ENCODE measurements at places on chromosomes 12 and 14. TPM values are rescaled to one million over a fixed set of nuclear protein-coding genes. Genes with fewer than 3 reads are reported as not detected.

- DNase-seq: peak; percentile 36
Observed at GRCh38 chr12:92879698-92880322, 49.3 kb downstream of the EEA1 start.

DNA sequence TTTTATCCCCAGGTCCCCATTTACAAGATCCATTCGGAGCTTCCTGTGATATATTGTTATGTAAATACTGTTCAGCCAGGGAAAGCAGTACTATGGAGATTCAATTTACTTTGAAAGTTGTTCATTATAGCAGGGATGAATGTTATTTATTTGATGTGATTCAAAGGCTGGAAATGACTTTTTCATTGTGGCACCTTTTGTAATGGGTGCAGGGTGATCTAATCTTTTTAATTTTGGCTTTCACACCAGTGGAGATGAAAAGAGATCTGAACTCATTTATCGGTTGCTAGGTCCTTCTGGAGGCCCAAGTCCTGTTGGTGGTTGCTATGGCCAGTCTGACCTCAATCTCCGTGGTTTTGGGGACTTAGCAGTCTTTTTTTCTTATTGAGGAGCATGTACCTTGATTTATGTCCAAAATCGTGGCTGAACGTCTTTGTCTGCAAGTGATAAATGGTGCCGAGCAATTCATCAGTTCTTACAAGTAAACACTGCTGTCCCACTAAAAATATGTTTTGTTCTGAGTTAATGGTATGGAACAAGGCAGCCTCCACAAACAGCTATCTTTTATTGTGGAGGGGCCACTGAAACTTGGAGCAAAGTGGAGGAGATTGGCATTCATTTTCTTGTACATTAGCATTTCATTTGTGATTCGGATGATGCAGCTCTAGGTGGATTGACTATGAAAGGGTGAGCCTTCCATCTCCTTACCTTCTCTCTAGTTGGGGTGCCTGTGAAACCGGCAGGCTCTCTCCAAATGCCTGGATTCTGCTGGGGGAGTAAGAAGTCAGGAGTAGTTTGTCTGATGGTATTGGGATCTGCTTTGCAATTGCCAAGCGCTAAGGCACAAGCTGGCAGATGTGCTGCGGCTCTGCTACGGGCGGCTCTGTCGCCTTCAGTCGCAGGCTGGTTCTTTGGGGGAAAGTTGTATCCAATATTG lies 2.0 kb downstream of the RMST start:
- DNase-seq: no peak

GRCh38 chr12:91333966-91334365 lies 151.3 kb upstream of the DCN start:
- no peak for DNase-seq

PRH2 gene
- not detected for total RNA-seq

DNA sequence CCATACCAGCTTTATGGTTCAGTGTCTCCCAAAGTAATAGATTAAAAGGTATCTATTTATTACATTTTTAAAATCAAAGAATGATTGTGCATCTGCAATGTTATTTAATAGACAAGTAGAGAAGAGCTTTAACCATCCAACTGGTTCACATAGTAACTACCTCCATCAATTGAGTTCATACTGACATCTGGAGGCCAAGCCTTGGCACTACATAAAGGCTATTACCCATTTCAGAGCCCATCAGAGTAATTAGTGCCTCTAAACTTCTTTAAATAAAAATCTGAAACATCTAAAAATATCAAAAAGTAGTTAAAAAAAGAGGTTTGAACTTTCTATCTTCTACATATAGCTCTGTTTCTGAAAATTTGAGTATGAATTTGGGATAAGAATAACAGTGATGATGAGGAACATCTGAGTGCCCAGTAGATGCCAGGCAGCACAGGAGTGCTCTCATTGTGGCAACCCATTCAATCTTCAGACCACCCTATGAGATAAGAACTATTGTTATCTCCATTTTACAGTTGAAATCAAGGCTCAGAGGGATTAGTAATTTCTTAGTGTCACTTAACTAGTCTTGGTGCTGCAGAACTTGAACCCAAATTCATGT lies 132.9 kb upstream of the DAAM1 start:
- peak; percentile 73 for DNase-seq

TAS2R31 gene
- total RNA-seq: 1.3 TPM

ARHGEF25 gene
- total RNA-seq: 22.3 TPM

DNA sequence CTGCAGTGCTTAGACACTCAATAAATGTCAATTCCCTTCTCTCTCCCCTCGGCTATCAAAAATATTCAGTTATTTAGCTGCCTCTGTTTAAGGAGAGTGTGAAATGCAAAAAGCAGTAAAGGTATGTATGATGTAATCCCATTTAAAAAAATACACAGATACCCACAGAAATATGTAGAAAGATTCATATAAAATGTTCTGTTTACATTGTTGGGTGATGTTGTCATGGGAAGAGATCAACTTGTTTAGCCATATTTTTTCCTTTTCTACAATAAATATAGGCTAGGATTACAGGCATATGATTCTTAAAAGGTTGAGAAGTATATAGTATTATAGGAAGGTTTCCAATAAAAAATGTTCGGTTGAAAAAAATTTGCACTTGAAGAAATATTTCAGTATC lies 7.8 kb downstream of the PPP2R3C start:
- DNase-seq: no peak

DNA sequence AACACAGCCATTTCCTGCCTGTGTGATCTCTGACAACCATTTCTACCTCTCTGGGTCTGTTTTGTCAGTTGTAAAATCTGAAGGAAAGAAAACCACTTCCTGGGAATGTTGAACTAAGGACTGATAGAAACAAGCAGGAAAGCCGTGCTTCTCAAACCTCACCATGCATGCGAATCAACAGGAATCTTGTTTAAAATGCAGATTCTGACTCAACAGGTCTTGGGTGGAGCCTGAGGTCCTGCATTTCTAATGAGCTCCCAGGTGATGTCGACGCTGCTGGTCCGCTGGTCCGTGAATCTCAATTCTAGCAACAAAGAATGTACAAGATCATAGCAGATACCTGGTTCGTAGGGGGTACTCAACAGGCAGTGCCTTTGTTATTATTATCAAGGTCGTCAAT lies 38.0 kb upstream of the GPATCH2L start:
- DNase-seq: no peak

ETFBKMT gene
- 1.9 TPM for total RNA-seq

SLC17A8 gene
- total RNA-seq: not detected

DNA sequence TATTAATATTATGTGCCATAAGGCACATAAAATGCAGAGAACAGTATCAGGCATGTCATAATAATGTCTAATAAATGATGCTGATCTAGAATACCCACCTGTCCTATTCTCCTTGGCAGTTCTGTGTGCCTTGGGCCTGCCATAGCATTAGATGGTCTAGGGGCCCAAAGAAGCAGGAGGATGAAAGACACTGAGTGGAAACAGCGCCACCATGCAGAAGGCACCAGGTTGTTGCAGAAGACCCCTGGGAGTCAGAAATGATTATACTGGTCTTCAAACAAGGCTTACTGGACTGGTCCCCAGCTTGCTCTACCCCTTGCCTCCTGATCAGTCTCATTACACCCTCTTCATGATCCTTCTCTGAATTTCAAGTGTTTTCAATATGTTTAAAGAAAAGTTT lies 353.3 kb downstream of the GRIN2B start:
- DNase-seq: no peak

DNA sequence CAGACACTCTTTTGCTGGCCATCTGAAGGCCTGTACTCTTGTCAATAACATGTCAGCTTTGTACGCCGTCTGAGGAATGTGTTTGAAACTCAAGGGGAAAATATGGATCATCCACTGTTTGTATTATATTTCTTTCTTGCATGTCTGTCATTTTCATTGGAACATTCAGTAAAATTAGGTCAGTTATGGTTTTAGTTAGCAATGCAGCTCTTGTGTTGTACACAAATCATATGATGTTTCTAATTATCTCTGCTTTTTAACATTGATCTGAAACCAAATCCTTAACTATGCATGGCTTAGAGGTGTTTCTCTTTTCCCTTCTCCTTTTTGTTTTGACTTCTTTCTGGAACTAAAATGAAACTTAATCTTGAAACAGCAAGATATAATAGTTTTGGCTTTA lies 333.6 kb upstream of the PRICKLE1 start:
- no peak for DNase-seq

- no peak for DNase-seq
Observed at GRCh38 chr12:64691227-64691794, 67.9 kb downstream of the GNS start.

GRCh38 chr12:116066381-116067230 lies 210.9 kb downstream of the MED13L start:
- DNase-seq: peak; percentile 61

TMEM63C gene
- 0.74 TPM for total RNA-seq

KRT2 gene
- not detected for total RNA-seq

GRCh38 chr14:54440037-54440436 lies 1.1 kb downstream of the CNIH1 start:
- DNase-seq: no peak

ADSS1 gene
- total RNA-seq: 63.8 TPM

DNA sequence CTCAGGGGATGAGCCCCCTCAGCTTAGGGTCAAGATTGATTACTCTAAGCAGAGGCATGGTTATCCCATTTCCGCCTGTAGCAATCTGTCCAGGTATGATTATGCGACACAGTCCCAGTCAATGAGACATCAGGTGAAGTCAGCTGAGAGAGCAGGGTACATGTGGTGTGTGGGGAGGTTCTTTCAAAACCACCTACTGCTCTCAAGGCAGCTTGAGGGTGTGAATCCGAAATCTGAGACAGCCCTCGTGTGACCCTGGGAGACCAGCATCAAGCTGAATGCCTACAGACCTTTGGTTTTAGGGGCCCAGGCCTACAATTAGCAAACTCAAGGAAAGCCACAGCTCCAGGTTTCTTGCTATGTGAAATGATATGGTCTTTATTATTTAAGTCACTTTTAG lies 275.7 kb downstream of the ITPR2 start:
- DNase-seq: no peak

NEK9 gene
- 124 TPM for total RNA-seq

SLC25A21 gene
- total RNA-seq: 0.63 TPM

DNA sequence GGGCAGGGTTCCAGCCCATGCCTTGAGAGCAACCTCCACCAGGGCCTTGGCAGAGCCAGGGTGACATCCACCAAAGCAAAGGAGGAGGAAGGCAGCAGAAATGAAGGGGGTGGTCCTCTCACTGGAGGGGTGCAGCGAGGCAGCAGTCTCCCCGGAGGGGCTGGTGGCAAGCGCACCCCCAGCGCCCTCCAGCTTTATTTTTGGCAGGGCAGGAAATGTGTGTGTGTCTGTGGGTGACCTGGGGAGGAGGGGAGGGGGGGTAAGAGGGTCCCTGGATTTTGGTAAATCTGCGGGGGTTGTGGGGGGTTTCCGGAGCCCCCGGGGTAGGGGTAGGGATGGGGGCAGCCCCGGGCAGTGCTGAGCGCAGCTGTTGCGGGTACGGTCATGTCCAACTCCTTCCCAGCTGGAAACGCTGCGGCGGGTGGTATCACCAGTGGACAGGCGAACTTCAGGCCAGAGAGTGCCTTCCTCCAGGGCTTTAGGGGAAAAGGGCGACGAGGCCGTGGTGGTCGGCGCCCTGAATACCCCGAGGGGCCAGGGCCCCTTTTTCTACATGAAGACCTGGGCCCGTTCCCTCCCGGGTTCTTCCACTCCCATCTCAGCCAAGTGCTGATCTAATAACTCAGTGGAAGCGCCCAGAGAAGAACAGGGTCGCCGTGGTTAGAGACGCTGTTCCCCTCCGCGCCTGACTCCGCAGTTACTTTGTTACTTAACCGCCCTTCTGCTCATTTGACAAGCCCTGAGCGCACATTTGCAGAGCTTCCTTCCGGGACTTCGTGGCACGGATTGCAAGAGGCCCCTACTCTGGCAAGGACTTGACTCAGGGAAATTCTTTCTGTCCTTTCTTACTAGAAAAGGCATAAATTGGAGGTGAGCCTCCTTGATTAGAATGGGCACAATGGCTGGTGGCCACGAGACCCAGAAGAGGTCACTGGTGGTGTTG lies 55.2 kb downstream of the FOS start:
- DNase-seq: peak; percentile 32

NUAK1 gene
- 7.2 TPM for total RNA-seq

GRCh38 chr14:47425302-47425701 lies 250.1 kb downstream of the MDGA2 start:
- no peak for DNase-seq

BRF1 gene
- 43.9 TPM for total RNA-seq

LRRC10 gene
- 33.5 TPM for total RNA-seq

GRCh38 chr12:98719515-98720504 lies 74.7 kb downstream of the APAF1 start:
- no peak for DNase-seq

CIDEB gene
- not detected for total RNA-seq

DNA sequence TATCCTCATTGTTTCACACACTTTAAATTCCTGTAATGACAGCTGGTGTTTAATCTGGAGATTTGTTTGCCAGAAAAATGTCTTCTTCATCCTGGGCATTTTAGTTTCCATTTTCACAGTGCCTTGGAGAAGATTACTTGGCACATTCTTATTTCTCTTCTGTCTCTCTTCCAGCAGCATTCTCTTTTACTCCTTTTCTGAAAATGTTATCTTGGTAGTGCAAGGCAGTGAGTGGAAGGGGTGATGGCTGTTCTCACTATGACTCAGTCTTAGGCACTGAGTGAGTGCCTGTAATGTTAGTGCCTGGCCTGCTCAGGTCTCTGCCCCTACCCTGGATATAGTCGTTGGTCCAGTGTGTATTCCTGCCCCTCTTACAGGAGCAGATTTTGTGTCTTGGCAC lies 13.1 kb downstream of the CLECL1 start:
- no peak for DNase-seq
